Heart right ventricle (tissue), 16 donors: ENCODE measurements at places on chromosomes 2 and 18. TPM values are rescaled to one million over a fixed set of nuclear protein-coding genes. Genes with fewer than 3 reads are reported as not detected.

GRCh38 chr2:54038835-54039234 lies 68.0 kb upstream of the PSME4 start:
- H3K36me3 ChIP-seq, result no peaks in the 10 kb centered on the region
- no peaks in the 10 kb centered on the region for H3K27me3 ChIP-seq
- no peak overlapping the region for H3K27ac ChIP-seq
- no peaks in the 10 kb centered on the region for H3K4me1 ChIP-seq
- DNase-seq, result no peak

DNA sequence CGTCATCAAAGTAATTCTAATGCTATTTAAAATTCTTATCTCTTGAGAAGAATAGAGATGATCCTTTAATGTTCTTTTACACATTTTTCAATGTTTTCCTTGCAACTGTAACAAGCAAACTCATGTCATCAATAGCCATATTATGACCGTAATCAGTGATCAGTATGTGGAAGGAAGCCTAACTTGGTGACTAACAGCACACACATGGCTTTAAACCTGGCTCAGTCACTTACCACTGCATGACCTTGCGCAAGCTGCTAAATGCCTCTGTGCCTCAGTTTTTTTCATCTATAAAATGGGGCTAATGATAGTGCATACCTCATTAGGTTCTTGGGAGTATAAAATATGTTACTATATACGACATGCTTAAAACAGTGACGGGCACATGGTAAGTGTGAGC lies 149.7 kb downstream of the BCL2 start:
- no peaks in the 10 kb centered on the region for H3K36me3 ChIP-seq
- no peak for DNase-seq
- H3K27ac ChIP-seq, result no peak overlapping the region
- H3K27me3 ChIP-seq, result no peaks in the 10 kb centered on the region

GRCh38 chr2:43159797-43160196 lies 66.6 kb downstream of the ZFP36L2 start:
- H3K4me3 ChIP-seq, result no peak overlapping the region
- no peaks in the 10 kb centered on the region for H3K27me3 ChIP-seq
- no peak for DNase-seq
- H3K4me1 ChIP-seq, result peaks cover 28% of the 10 kb centered on the region
- H3K27ac ChIP-seq, result peak overlapping the region; percentile 83
- no peaks in the 10 kb centered on the region for H3K36me3 ChIP-seq

ADRA2B gene
- 3.5 TPM for total RNA-seq

NEU4 gene
- total RNA-seq, result 0.42 TPM

IL1F10 gene
- total RNA-seq, result not detected

NTSR2 gene
- not detected for total RNA-seq
